ENCODE measurements at places on chromosomes 1 and 21.

GRCh38 chr1:217091561-217091960 is 368.3 kb upstream of the ESRRG start:
- no peak for DNase-seq

- no peak for DNase-seq
Measured at GRCh38 chr1:54328066-54328636, 78.0 kb downstream of the SSBP3 start.

DNA sequence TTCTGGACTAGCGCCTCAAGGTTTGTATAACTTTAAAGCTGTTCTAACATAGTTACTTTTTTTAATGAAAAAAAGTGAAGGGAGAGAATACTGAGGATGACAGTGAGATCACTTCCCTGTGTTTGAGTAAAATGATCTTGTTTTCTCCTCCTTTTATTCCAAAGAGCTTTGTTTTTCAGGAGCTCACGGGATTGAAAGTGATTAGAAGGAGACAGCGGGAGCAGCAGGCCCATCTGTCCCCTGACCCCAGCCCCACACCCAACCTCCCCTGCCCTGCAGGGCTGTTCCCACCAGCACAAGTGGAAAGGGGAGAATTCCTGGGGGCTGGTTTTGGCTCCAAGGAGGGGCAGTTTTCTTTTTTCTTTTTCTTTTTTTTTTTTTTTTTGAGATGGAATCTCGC is 2.1 kb upstream of the DNMT3L start:
- DNase-seq = no peak

- peak; percentile 15 for DNase-seq
Measured at GRCh38 chr21:44626673-44627143, at the start of gene KRTAP10-9. Gene KRTAP10-9, plus strand, starts transcription at chr21:44627093. Its CDS starts 79 bp downstream, at chr21:44627172.

- DNase-seq = no peak
Measured at GRCh38 chr1:54487571-54488050, 60.4 kb upstream of the ACOT11 start.

- DNase-seq = no peak
Measured at GRCh38 chr1:13892198-13892597, 192.2 kb downstream of the PRDM2 start.

- peak; percentile 87 for DNase-seq
Measured at GRCh38 chr1:15966081-15966955, 9.6 kb downstream of the ZBTB17 start.

- DNase-seq = no peak
Measured at GRCh38 chr1:9192578-9193232, 41.9 kb upstream of the H6PD start.

GRCh38 chr1:173420330-173420806 is 56.8 kb upstream of the PRDX6 start:
- peak; percentile 56 for DNase-seq

GRCh38 chr1:44302541-44302940 is 52.5 kb downstream of the ERI3 start:
- DNase-seq = no peak

- no peak for DNase-seq
Measured at GRCh38 chr1:217079584-217079983, 356.4 kb upstream of the ESRRG start.

GRCh38 chr1:156750191-156750672 is 1.2 kb downstream of the HDGF start:
- peak; percentile 72 for DNase-seq

- DNase-seq = no peak
Measured at GRCh38 chr1:62110198-62110817, 84.3 kb upstream of the L1TD1 start.

GRCh38 chr1:48671578-48671977 is 105.1 kb downstream of the BEND5 start:
- DNase-seq = no peak
